ENCODE measurements at places on chromosomes 1 and 21.
A peak's percentile ranks its signal among the peaks of the same experiment; 100 is the strongest.

GRCh38 chr1:61341426-61341825 is 259.1 kb downstream of the NFIA start:
- no peak for DNase-seq

- DNase-seq = no peak
Measured at GRCh38 chr1:18285538-18285924, 177.9 kb downstream of the IGSF21 start.

GRCh38 chr1:59383963-59384362 is 87.1 kb downstream of the FGGY start:
- no peak for DNase-seq

DNA sequence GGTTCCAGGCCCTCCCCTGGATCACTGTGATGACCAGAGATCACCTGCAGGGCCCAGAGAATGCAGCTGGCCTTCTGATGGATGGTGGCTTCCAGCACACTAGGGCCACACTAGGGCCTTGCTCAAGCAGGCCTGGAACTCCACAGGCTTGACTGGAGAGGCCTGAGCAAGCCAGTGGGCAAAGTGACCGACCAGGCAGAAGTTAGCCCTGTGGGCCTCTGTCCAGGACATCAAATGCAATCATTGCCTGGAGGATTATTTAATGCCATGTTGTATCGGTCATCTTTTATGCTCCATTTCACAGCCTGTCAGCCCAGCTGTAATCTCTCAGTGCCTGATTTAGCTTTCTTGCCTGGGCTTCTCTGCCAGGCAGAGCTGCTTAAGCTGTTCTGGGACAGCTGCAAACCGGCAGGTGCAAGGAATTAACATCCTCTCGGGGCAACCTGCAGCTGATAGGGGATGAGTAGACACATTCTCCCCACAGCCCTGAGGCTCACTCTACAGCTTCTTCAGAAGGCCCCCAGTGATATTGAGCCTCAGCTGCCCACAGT is 17.7 kb downstream of the NENF start:
- no peak for DNase-seq

DNA sequence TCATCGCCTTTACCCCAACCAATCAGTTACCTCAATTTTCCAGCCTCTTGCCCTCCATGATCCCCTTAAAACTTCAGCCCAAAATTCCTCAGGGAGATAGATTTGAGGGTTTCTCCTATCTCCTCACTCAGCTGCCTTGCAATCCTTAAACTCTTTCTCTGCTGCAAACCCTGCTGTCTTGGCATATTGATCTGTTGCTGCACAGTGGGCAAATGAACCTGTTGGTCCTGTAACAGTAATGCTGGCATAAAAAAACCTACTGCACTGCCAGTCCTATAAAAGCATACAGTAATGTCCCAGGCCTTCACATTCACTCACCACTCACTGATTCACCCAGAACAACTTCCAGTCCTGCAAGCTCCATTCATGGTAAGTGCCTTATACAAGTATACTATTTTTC is 5.1 kb upstream of the TEDDM1 start:
- no peak for DNase-seq

GRCh38 chr1:184889902-184890301 is 84.4 kb downstream of the NIBAN1 start:
- DNase-seq = no peak

DNA sequence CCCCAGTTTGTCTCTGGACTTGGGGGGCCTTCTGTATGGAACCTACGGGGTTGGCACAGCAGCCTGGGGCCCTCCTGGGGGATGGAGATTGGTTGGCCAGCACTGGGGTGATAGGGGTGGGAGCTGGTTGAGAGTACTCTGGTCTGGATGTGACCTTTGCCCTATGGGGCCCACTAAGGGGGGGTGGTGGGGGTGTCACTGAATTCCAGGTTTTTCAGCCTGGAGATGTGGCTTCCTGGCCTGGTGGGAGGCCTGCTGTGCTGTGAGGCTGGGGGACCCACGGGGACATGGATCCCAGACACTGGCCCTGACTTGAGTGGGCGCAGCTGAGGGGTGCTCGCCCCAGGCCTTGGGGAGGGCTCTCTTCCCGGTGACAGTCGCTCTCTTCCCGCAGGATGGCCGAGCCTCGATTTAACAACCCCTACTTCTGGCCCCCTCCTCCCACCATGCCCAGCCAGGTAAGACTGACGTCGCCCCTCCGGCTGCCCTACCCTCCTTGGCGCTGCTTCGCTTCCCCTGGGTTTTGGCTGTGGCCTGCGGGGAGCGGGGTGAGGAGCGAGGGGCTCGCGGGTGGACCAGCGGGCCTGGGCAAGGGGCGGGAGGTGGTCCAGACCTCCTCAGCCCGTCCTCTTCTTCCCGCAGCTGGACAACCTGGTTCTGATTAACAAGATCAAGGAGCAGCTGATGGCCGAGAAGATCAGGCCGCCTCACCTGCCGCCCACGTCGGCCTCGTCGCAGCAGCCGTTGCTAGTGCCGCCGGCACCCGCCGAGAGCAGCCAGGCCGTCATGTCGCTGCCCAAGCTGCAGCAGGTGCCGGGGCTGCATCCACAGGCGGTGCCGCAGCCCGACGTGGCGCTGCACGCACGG is 19.6 kb downstream of the ZNF362 start:
- DNase-seq = no peak

DNA sequence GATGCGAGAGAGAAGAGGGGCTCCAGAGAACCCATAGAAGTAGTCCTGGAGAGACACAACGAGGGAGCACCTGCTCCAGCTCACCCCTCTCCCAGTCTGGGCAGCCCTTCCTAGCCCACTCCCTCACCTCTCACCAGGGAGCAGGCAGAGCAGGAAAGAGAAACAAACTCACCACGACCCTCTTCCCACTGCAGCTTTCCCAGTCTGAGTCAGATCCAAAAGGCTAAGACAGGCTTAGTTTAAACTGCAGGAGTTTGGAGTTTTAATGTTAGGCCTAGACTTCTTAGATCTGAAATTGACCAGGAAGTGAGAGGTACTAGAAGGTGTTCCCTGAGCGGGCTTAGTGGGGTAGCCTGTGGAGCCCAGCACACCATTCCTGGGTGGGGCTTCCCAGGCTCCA is 29.6 kb downstream of the SLC1A7 start:
- DNase-seq = no peak

GRCh38 chr1:47875831-47876586 is 121.2 kb downstream of the TRABD2B start:
- DNase-seq = no peak

DNA sequence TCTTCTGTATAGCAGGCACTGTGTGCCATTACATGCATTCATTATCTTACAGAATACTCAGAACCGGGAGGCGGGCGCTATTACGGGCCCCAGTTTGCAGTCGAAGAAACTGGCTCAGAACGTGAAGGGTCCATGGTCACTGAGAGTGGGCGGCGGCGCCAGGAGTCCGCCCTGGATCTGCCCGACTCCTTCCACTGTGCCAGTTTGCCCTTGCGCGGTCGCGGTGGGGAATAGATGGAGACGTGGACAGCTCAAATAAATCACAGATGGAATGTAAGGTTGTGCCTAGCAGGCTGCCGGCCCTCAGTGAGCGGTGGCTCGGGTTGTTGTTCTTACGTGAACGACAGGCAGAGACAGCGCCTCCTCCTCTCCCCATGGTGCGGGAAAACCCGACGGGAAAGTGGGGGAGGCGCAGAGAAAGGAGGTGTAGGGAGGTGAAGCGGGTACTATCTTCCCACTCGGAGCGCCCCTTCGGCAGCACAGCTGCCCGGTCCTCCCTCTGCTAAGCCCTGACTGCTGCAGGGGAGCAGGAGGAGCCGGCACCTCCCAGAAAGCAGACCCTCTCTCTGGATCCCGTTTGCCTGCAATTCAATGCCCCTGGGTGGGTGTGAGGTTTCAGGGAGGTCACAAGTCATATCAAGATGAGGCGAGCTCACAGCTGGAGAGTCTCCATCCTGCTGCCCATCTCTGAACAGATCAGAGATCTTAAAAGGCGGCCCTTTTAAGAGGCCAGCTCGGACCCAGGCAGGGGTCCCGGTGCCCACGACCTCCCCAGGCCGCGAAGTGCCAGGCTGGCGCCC is 1.1 kb downstream of the COL9A2 start:
- no peak for DNase-seq

DNA sequence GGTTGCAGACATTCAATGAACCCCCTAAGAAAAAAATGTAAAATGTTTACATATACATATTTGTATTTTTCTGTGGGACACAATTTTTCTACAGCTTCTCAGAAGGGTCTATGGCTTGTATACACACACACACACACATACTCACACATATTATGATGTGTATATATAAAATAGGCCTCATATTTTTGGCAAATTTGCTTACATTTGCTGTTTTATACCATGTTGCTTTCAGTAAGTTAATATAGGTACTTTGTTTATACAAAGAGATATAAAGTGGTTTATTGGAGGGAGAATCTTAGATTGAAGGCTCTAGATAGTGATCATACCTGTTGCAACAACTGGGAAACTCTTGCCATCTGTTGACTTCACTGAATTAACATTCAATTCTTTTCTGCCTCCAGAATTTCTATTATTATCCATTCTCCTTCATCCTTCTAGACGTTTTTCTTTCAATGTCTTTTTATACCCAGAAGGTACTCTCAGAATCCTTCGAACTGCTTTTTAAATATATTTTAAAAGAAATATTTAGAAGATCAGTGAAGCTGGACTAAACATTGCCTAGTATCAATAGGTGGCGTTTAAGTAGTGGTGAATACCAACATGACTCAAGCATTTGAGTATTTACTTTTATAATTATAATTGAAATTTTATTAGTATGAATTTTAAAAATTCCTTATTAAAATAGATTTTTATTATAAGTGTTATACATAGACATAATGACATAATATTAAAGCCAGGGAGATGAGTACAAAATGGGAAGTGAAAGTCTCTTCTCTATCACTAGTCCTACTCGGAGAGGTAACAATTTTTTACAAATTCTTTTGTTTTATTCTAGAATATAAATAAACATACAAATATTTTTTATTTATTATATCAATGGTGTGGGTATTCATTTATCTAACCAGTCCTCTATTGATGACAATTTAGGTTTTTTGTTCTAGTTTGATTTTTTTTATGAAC is 10.2 kb downstream of the CD55 start:
- peak; percentile 40 for DNase-seq

DNA sequence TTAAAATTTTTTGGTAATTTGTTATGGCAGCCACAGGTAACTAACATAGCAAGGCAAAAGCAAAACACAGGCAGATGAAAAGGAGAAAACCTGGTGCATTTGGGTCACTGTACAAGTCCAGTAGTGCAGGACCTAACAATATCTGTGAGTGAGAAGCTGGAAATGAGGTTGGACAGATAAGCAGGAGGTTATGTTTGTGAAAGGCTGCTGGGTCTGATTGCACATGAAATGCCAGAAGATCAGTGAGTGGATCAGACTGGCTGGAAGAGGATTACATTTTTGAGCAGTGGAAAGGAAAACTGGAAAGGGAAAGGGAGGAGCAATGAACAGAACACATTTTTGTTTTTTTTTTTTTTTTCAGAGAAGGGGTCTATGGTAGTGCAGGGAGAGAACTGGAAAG is 73.6 kb downstream of the CYYR1 start:
- DNase-seq = no peak

DNA sequence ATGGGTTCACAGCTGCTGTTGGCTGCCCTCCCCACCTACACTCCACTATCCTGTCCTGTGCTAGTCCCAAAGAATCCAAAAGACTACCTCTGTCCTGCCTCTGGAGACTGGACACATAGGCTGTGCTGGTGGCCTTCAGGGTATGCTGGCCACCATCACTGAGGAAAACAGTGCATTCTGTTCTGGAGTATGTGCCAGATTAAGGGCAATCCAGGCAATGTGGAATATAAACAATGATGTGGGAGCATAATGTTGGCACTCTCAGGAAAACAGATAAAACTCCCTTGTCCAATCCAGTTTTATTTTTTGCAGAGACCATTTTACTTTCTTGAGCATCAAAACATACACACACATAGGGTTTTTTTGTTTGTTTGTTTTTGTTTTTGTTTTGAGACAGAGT is 94.3 kb downstream of the GLUL start:
- no peak for DNase-seq

DNA sequence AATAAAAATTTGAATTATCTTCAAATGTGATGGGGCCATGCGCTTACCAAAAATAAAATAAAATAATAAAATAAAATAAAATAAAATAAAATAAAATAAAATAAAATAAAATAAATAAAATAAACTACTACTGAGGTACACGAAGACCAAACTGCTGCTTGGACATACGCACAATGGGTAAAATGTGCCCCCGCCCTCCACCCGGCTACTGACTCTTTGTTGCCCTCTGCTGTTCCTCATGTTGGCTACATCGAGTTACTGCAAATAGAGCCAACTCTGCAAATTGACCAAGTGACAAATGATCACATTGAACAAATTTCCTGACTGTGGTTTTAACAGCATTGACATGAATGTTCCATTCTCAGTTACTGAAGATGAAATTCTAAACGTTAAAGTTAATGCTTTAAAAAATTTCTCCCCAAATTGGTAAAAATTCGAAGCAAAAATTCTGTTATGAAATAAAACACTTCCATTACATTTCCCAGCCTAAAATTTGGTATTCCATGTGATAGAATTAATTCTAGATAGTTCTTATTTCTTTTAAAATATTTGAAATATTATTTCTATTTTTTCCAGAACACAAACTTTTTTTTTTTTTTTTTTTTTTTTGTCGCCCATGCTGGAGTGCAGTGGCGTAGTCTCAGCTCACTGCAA is 18.8 kb upstream of the MAP1LC3C start:
- peak; percentile 30 for DNase-seq

DNA sequence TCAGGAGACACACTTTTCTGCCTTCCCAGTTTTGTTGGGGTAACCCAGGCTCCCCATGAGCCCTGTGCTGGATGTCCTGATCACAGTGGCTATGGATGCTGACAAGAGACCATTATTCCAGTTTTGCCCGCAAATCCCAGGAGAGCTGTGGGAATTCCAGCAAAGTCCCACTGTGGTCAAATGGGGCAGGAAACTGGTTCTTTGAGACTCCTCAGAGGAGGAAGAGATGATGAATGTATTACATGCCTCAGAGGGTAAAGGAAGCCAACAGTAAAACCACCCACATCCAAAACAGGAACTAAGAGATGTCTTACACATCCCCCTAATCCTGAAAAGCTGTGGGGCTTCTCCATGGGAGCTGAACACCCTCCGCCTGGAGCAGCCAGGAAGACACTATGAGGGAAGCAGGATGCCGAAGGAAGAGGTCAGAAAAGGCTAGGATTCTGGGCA is 12.8 kb upstream of the MPZL1 start:
- DNase-seq = peak; percentile 65

DNA sequence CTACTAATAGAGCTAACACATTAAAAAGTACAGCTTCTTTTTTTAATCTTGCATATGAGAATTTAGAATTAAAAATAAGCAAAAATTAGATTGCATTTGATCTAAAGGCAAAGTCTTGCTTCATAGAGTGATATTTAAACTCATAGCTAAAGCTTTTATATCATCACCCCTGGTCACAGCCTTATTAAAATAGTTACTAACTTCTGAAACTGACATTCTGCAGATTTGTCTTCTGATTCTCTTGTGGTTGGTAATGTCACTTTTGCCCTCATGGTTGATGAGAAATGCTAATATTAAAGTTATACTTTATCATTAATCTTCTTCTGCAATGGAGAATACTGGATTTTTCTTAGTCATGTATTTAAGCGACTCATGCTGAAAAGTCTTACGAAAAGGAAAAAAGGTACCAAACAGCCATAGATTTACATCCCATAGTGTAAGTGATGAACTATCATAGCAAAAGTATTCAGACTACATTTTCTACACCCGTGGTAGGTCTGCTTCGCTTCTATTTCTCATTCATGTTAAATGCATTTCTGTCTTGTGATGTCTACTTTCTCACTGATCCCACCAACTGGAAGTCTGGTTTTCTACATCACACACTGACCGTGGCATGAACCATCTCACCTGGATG is 330.5 kb upstream of the B3GALT2 start:
- DNase-seq = no peak

Measured in CD14-positive monocyte (primary cell).